ENCODE measurements at places on chromosomes 4 and X.

DNA sequence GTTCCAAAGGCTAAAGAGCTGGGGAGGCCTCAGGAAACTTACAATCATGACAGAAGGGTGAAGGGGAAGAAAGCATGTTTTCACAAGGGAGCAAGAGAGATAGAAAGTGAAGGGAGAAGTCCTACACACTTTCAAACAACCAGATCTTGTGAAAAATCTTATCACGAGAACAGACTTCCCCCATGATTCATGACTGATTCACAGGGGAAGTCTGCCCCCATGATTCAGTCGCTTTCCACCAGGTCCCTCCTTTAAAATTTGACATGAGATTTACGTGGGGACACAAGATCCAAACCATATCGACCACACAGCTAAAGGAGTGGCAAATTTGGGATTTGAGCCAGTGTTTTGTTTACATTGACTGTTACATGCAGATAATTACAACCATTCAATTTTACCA, 971.1 kb upstream of the HS3ST1 start:
- DNase-seq = no peak

GRCh38 chr4:26238426-26238777, 82.4 kb upstream of the RBPJ start:
- no peak for DNase-seq

DNA sequence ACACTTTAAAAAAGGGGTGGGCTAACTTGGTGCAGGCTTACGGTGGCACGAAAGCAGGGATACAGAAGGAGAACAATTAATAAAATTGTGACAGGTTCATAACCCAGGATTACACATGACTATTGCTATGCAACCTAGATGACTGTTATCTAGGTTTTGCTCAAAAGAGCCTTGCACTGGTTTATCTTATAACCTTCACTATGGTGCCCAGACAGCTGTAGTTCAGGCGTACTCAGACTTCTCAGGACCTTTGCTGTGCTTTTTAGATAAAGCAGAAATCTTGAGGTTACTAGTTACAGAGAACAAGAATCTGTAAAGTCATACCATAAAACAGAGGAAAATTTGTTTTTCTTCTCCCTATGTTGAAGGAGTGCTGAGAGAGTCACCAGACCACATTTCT, 44.4 kb downstream of the UGT2A3 start:
- DNase-seq = no peak

- no peak for DNase-seq
Measured at GRCh38 chr4:150033081-150033480, 45.2 kb upstream of the DCLK2 start.

GRCh38 chr4:26503844-26504243, 13.6 kb upstream of the CCKAR start:
- no peak for DNase-seq

DNA sequence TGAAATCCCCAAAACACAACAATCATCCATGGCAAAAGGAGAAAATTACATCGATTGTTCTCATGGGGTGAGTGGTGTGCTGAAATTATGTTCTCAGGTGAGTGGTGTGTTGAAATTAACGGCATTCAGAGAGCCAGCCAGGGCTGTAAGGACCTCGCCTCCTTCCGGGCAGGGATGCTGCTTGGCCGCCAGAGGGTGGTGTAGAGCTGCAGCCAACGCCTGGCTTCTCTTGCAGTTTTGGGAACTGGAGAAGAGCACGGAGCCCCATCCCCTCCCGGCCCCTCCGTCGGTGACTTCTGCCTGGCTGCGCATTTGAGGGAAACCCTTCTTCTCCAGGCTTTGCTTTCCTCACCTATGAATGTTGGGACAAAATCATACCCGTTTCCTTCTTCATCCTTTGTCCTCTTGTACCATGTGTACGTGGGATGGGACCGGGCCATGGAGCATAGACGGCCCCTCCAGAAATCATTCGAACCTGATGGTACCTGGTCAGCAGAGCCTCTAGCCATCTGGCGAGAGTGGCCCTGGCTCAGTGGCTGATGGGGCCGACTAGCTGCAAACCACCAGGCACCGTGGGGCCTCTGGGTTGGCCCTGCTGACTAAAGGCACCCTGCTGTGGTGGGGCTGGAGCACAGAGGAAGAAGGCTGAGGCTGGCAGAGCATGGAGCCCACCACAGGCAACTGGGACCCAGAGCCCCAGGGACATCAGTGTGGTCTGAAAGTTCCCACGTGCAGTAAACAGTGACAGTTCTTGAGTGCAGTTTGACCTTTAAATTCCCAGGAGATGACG, 28.4 kb downstream of the TRMT44 start:
- DNase-seq = no peak

DNA sequence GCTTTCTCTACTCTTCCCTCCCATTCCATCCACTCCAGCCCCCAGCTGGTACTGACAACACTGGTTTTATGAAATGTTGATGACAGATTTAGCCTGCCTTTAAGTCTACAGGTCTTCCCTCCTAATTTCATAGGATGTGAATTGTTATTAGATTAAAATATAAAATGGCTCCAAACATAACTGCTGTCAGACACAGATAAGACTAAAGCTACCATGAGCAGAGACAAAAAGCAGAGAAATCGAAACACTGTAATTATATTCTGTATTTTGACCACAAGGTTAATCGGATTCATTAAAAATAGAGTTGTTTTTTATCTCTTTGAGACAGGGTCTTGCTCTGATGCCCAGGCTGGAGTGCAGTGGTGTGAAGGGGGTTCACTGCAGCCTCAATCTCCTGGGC, 28.3 kb downstream of the SEC24D start:
- DNase-seq = no peak

DNA sequence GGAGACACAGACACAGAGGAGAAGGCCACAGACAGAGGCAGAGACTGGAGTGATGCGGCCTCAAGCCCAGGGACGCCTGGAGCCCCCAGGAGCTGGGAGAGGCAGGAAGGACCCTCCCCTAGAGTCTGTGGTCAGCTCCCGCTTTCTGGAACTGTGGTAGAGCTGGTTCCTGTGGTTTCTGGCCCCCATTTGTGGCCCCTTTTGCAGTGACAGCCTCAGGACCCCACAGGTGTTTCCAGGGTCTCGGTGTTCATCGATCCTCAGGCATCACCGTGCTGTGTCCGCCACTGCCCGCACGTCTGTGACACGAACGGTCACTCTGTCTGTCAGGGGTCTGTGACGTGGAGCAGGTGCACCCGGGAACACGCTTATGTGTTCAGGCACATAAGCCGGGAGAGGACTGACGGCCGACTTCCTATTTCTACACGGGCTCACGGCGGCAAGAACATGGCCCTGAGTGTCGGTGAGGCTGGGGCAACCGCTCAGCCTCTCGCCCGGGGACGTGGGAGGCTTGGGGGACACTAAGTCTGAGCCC, 7.9 kb downstream of the GTPBP6 start:
- DNase-seq = no peak

- DNase-seq = no peak
Measured at GRCh38 chr4:150126864-150127203, 48.6 kb downstream of the DCLK2 start.

Data from stimulated activated CD8-positive, alpha-beta memory T cell treated with anti-CD3 and anti-CD28 coated beads, Interleukin-7, amount 100 ng/mL, for 1 hour (primary cell).